Activated CD4-positive, alpha-beta memory T cell treated with anti-CD3 and anti-CD28 coated beads for 36 hours (primary cell): ENCODE measurements at places on chromosomes 3 and 15. TPM values are rescaled to one million over a fixed set of nuclear protein-coding genes. Genes with fewer than 3 reads are reported as not detected.

Gene ASB14
- not detected for total RNA-seq

GRCh38 chr3:186316666-186317260 lies 45.3 kb downstream of the DGKG start:
- H3K4me1 ChIP-seq, result no peaks in the 10 kb centered on the region
- H3K27ac ChIP-seq, result no peak overlapping the region
- H3K27me3 ChIP-seq, result no peaks in the 10 kb centered on the region
- DNase-seq, result no peak

DNA sequence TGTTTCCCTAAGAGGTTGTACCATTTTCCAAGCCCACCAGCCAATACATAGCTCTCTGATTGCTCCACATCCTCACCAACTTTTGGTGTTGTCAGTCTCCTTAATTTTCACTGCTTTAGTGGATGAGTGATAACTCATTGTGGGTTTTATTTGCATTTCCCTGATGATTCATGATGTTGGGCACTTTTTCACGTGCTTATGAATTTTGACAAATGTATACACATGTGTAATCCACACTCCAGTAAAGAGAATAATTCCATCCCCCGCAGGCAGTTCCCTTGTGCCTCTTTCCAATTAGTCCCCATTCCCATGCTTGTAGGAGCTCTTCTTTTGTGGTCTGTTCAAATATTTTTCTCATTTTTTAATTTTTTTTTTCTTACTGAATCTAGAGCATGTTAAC lies 52.4 kb downstream of the ANP32A start:
- H3K4me1 ChIP-seq, result no peaks in the 10 kb centered on the region
- H3K27me3 ChIP-seq, result peaks cover 10% of the 10 kb centered on the region
- no peak overlapping the region for H3K27ac ChIP-seq
- no peak for DNase-seq
- no peak overlapping the region for H3K4me3 ChIP-seq
- H3K36me3 ChIP-seq, result no peaks in the 10 kb centered on the region

DNA sequence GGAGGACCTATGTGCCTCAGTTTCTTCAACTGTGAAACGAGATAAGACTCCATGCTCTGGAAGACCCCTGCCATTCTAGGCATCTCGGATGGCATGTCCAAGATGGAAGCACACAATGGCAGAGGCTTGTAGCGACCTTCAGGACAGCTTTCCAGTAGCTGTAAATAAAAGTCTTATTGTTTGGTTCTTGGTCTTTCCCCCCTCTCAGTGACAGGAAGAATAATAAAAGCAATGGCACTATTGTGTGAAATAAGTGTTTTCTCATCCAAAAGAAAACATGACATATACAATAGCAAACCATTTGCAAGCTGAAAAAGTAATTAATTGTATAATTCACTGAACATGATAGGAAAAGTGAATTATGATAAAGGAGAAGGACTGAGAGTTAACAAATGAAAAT lies 32.5 kb upstream of the CD47 start:
- peak overlapping the region; percentile 99 for H3K27ac ChIP-seq
- no peak for DNase-seq
- no peaks in the 10 kb centered on the region for H3K27me3 ChIP-seq
- H3K36me3 ChIP-seq, result peaks cover 23% of the 10 kb centered on the region
- no peak overlapping the region for H3K4me3 ChIP-seq

- H3K27ac ChIP-seq, result no peak overlapping the region
- H3K36me3 ChIP-seq, result no peaks in the 10 kb centered on the region
- no peak overlapping the region for H3K4me3 ChIP-seq
- H3K4me1 ChIP-seq, result no peaks in the 10 kb centered on the region
- H3K27me3 ChIP-seq, result no peaks in the 10 kb centered on the region
- DNase-seq, result no peak
Measured at GRCh38 chr15:81843226-81843625, 202.6 kb downstream of the MEX3B start.

- H3K4me1 ChIP-seq, result peaks cover 26% of the 10 kb centered on the region
- H3K27ac ChIP-seq, result no peak overlapping the region
- H3K4me3 ChIP-seq, result no peak overlapping the region
- no peaks in the 10 kb centered on the region for H3K27me3 ChIP-seq
- DNase-seq, result no peak
- no peaks in the 10 kb centered on the region for H3K36me3 ChIP-seq
Measured at GRCh38 chr15:95839367-95839782, 491.1 kb upstream of the NR2F2 start.

DNA sequence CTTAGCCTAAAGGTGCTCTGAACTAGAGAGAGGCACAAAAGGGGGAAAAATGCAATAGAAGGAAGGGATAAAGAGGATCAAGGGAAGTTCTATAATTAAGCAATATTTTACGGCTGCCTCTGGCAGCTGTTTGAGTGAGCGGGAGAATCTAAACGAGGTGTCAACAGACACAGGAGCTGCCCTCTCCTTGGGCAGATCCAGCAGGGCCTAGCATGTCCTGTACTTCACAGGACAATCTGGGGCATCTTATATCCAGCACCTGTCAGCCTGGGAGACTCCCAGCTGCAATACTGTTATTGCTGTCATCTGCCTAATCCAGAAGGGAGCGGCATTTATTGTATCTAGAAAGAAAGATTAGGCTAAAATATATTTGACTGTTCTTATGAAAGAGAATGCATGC lies 68.9 kb downstream of the WWTR1 start:
- DNase-seq, result no peak
- H3K4me1 ChIP-seq, result no peaks in the 10 kb centered on the region
- no peaks in the 10 kb centered on the region for H3K36me3 ChIP-seq
- no peak overlapping the region for H3K27ac ChIP-seq
- H3K4me3 ChIP-seq, result no peak overlapping the region

DNA sequence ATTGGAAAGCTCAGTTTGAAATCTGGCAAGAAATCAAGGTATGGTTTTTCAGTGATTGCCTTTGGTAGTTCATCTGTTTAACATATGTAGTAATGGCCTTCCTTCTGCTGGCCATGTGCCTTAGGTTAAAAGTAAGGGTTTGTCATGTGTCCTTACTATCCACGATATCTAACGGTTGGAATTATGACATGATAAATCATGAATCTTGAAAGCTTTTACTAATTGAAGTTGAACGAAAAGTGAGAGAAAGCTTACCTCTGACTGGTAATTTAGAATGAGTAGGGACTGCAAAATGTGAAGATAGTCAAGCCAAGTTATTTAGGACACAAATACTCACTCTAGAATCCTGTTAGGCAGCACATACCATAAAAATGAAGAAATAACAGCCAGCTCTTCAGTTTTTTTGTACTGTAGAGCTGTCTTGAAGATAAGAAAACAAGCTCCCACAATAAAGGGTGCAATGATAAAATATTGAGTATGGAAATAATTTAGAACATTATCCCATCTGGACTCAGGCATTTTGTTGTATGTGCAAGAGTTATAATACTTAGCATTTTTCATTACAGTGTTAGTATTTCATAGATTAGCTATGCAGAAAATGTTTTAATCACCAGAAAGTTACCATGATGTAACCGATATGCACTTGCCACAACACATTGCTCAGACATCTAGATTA lies 303.4 kb downstream of the ZNF385D start:
- H3K27me3 ChIP-seq, result no peaks in the 10 kb centered on the region
- no peaks in the 10 kb centered on the region for H3K4me1 ChIP-seq
- no peak for DNase-seq
- no peak overlapping the region for H3K4me3 ChIP-seq
- H3K27ac ChIP-seq, result no peak overlapping the region
- H3K36me3 ChIP-seq, result no peaks in the 10 kb centered on the region

DNA sequence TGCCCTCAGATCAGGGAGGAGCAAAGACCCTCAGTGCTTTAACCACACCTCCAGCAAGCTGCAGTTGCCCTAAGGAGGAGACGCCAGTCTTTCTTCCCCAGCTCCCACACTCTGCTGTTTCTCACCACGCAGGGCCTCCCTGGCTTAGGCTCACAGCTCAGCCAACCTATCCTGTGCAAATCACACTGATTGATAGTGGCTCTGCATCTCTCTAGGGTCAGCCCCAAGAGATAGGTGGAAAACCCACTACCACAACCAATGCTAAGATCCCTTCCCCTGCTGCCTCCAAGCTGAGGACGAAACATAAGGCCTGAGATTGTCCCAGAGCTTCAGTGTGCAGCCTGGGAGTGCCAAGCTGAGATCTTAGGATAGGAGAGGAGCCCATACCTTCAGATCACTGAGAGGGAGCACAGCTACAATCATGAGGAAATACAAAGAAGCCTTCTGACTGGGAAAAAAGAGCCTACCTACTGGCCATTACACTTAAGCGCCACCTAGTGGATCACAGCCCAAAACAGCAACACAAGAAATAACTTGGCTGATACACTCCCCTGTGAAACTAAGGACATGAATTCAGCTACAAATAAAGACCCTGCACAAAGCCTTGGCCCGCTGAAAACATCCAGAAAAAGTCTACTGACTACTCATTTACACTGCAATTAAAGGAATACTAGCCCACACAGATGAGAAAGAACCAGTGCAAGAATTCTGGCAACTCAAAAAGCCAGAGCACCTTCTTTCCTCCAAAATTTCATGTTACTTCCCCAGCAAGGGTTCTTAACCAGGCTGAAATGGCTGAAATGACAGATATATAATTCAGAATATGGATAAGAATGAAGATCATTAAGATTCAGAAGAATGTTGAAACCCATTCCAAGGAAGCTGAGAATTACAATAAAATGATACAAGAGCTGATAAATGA lies 271.5 kb upstream of the DCBLD2 start:
- no peak overlapping the region for H3K27ac ChIP-seq
- DNase-seq, result peak; percentile 39
- H3K27me3 ChIP-seq, result no peaks in the 10 kb centered on the region
- H3K4me3 ChIP-seq, result no peak overlapping the region
- H3K4me1 ChIP-seq, result no peaks in the 10 kb centered on the region

GRCh38 chr3:184336547-184337398 lies 627 bp upstream of the FAM131A start:
- H3K27ac ChIP-seq, result peak overlapping the region; percentile 77
- no peaks in the 10 kb centered on the region for H3K27me3 ChIP-seq
- H3K36me3 ChIP-seq, result peaks cover 19% of the 10 kb centered on the region
- peak overlapping the region; percentile 81 for H3K4me3 ChIP-seq

DNA sequence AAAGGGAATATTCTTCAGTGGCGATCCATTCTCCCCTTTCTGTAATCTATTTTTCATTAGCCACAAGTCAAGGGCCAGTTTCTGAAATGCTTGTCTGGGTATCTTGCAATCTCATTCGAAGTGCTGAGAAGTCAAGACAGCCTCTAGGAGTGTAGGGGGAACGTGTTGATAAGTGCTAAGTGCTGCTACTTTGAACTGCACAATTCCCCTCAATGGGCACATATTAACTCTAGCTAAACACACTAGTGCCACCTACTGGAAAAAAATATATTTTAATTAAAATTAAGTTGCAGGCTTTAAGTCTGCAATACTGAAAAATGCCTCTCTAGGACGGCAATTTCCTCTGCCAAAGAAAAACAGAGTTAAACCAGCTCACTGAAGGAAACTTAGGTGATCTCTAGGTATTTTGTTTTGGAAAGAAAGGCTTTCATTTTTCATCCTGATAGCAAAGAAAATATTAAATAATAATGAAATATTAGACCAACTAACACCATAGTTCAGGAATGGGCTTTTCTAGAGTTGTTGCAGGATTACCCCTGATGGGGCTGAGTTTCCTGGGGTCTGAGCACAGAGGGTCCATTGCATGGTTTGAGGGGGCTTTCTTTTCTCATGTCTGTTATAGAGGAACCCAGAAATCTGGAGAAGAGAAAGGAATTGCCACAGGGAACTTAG lies 181.9 kb upstream of the KBTBD8 start:
- H3K4me1 ChIP-seq, result peaks cover 2% of the 10 kb centered on the region
- H3K27me3 ChIP-seq, result peaks cover 1% of the 10 kb centered on the region
- no peak for DNase-seq
- no peaks in the 10 kb centered on the region for H3K36me3 ChIP-seq
- H3K4me3 ChIP-seq, result no peak overlapping the region

- H3K27ac ChIP-seq, result no peak overlapping the region
- H3K27me3 ChIP-seq, result no peaks in the 10 kb centered on the region
- DNase-seq, result no peak
- no peaks in the 10 kb centered on the region for H3K36me3 ChIP-seq
- no peaks in the 10 kb centered on the region for H3K4me1 ChIP-seq
Measured at GRCh38 chr15:26682598-26683164, 90.2 kb downstream of the GABRB3 start.

DNA sequence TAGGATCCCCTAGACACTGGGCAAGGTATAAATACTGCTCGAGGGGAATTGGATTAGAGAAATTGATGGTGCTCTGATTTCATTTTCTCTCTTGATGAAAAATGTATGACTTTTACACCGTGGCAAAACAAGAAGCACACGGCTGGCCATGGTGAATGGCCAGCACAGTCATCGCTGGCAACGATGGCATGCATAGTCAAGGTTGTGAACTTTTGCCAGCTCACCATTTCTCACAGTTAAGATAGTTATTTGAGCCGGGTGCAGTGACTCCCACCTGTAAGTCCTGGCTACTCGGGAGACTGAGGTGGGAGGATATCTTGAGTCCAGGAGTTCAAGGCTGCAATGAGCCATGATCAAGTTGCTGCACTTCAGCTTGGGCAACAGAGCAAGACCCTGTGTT lies 95.4 kb downstream of the HMG20A start:
- no peak overlapping the region for H3K27ac ChIP-seq
- no peaks in the 10 kb centered on the region for H3K4me1 ChIP-seq
- no peaks in the 10 kb centered on the region for H3K27me3 ChIP-seq
- DNase-seq, result no peak

GRCh38 chr15:38745626-38746025 lies 181.0 kb upstream of the RASGRP1 start:
- H3K27me3 ChIP-seq, result no peaks in the 10 kb centered on the region
- H3K36me3 ChIP-seq, result no peaks in the 10 kb centered on the region
- no peak for DNase-seq

DNA sequence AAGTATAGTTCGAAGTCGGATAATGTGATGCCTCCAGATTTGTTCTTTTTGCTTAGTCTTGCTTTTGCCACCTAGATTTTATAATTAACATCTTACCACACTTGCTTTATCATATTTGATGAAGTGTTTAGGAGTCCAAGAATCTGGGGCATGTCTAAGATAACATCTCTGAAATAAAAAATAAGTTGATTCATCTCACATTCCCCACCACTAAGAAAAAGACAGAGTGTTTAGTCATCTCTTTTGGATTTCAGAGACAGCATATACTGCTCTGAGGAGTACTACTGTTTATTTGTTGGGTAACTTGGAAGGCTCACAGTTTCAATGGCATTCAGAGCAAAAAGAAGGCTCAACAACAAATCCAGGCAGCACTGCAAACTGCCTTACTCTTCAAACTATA lies 324.2 kb upstream of the ATP11B start:
- no peaks in the 10 kb centered on the region for H3K4me1 ChIP-seq
- DNase-seq, result no peak
- no peak overlapping the region for H3K4me3 ChIP-seq
